ENCODE measurements at places on chromosomes 12 and 14.

GRCh38 chr14:68941820-68942219 is 37.3 kb downstream of the ACTN1 start:
- no peak for DNase-seq

DNA sequence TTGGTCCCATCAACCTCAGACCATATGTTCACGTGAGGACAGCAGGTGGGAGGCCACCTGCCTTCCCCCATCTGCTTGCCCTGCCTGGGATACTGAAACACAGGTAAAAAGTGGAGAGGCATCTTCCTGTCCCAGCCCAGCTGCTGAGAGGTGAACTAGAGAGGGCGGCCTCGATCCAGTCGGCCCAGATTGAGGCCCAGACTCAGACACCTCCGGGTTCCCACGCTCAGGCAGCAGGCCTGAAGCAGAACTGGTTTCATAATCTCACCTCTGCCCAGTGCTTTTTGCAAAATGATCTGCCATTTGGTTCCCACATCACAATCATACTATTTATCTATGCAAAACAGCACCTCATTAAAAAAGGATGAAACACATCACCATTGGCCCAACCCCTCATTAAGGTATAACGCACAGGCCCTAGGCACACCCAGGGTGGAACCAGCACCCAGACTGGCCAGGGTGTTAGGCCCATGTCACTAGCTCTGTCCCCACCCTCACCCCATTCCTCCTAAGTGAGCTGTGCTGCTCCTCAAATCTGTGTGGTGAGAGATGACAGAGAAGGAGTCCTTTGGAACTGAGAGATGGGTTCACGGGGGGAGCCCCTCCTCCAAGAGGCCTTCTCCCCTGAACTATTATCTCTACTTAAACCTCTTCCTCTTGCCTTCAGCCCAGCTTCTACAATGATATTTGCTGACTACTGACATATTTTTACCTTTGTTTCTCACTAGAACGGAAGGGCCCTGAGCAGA is 81.1 kb downstream of the ZFP36L1 start:
- no peak for DNase-seq

DNA sequence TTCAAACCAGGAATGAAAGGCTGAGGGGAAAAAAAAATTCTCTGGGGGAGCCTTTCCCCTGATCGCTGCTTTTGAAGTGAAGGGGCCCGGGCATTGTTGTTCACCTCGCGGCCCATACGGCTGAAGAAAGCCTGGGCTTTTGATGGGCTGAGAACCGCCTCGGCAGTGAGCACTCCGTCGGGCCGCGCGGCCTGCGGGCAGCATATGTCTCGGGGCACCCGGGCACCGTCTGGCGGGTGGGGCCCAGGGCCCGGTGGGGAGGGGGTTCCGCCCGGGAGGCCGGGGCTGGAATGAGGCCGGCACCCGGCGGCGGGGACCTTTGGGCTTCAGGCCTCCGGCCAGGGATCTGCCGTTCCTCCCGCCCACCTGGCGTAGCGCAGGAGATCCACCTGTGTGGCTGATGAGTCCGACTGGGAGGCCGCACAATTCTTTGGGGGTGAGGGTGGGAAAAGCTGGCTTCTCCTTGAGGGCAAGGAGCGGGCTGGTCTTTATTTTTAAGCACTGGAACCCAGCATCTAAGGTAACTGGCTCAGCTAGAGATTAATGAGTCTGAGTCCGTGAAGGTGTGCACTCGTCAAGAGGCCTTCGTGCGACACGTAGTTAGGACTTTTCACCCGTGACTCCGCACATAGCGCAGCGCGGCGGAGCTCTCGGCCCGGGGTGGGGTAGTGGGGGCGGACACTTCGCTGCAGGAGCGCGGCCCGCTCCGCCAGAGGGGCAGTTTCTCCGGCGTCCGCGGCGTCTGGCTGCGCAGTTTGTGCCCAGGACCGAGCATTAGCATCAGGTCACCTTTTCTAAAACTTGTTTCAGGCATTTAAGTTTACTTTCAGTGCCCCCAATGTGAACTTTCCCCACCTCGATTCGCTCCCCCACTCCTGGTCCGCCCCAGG is 10.6 kb downstream of the FOXA1 start:
- DNase-seq: no peak

DNA sequence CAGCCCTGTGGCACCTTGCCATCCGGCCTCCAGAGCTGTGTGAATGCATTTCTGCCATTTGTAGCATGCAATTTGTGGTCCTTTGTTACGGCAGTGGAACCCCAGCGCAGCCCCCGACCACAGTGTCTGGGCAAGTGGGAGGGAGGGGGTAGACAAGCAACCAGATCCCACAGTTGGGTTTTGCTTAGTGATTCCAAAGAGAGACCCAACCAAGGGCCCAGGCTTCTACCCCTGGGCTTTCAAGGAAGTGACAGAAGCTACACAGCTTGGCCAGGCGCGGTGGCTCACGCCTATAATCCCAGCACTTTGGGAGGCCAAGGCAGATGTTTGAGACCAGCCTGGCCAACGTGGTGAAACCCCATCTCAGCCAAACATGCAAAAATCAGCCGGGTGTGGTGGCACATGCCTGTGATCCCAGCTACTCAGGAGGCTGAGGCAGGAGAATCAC is 17.8 kb downstream of the ZBTB42 start:
- no peak for DNase-seq

DNA sequence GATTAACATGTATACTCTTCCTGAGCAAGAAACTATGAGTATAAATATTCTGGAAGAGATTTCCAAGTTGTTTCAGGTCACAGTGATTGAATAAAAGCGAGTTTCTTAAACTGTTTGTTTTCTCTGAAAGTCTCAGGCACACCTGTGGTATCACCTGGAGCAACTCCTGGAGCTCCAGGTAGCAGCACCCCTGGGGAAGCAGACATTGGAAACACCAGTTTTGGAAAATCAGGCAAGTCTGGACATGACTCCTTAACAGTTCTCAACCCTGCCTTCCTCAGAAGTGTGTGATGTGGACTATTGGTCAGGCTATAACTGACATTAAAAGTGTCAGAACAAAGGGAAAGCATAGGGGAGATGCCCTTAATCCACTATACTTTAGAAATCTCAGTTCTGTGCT is 217.6 kb upstream of the CNTN1 start:
- DNase-seq: no peak

GRCh38 chr12:53222170-53222721 is 9.8 kb downstream of the RARG start:
- DNase-seq: no peak

DNA sequence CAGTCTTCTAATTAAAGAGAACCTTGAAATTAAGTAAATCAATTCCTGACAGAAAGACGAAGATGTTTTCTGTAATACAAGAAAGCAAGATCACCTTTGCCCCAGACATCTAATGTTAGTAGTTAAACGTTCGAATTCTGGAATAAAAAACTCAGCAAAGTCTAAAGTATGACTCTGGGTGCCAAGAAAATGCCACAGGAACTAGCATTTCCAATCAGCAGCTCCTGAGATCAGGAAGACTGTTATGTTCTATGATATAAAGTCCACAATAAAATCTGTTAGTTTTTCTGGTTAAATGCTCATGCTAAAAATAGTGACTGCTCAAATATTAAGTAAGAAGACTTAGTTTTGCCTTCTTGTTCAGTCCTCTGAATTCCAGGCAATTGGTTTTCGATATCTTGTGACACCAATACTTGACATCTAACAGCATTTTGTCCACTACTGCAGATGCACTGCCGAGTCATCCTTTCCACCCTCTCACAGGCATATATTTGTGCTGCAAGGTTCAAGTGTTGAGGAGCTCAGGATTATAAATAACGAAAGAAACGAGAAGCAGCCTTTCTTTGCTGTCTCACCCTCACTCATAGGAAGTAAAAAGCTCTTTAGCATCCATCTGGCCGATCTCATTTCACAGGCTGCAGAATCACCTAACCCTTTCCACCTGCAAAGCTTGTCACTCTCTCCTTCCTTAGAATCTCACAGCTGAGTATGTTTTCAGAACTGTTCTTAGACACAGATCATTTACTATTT is 32.0 kb downstream of the SSH1 start:
- no peak for DNase-seq

- DNase-seq: no peak
Observed at GRCh38 chr14:92565718-92566115, 52.1 kb downstream of the RIN3 start.

- no peak for DNase-seq
Observed at GRCh38 chr14:56555921-56556570, 23.6 kb upstream of the TMEM260 start.

DNA sequence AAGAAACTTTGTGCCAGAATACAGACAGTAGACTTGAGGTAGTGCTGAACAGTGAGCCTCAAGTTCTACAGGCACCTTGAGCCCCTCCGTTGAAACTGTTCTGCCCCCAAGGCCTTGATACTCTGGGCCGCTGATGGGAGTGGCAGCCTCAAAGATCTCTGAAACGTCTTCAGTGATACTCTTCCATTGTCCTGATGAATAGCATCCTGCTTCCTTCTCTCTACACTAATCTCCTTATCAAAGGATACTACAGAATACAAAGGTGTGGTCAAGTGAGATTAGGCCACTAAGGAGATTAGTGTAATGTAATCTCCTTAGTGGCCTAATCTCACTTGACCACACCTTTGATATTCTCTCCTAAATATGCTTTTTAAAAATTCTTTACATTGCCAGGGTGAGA is 419.8 kb upstream of the SEL1L start:
- no peak for DNase-seq

- DNase-seq: no peak
Observed at GRCh38 chr12:95136598-95136997, 63.2 kb upstream of the NR2C1 start.

DNA sequence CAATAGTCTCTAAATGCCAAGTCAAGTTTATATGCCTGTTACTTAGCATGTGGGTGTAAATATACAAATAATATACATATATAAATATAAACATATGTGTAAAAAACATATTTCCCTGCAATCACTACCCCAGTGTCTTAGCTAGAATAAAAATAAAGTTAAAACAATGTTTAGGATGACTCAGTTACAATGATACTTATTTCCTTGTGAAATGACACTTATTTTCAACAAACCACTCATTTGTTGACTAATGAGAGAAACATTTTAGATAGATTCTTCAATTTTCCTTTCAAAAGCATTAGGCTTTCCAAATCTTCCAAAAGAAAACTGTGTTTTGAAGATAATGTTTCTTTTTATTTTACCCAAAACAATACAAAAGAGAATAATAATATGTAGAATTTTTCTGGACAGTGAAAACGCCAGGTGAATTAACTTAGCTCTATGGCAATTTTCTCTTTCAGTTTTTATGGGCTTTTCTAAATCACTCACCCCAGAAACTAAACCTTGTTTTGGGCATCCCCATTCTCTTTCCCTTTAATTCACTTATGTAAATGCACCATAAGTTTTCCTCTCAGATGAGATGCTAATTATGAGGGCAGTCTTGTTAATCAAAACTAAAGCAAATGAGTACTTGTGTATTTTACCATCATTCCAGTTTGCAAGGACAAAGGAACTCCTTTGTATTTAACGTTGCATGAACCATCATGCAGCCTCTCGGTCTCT is 465.9 kb downstream of the BCAT1 start:
- DNase-seq: no peak

DNA sequence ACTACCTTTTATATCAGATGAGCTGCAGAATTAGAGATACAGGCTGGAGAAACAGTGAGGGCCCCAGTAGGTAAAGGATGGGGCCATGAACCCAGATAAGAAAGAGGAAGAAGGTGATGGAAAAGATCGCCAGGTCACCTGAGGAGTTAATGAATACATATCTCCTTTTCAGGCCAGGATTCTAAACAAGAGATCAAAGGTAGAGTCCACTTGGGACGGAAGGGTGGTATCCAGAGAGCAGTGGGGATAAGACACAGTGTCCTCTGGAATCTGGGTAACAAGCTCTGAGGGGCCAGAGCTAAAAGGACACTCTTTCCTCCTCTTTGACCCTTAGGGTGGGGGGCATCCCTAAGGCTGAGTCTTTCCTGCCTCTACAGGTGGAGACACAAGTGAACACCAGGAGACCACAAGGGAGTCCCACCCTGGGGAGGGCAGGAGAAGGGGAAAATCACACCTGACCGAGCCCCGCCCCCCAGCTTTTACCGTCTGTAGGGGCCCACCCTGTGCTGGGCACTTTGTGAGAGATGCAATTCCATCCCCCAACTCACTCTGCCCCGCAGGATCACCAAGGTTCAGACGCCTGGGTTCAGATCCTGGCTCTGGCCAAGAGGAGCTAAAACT is 27.3 kb downstream of the SERPINA1 start:
- no peak for DNase-seq

GRCh38 chr12:108720757-108721514 is 10.4 kb downstream of the CORO1C start:
- no peak for DNase-seq

DNA sequence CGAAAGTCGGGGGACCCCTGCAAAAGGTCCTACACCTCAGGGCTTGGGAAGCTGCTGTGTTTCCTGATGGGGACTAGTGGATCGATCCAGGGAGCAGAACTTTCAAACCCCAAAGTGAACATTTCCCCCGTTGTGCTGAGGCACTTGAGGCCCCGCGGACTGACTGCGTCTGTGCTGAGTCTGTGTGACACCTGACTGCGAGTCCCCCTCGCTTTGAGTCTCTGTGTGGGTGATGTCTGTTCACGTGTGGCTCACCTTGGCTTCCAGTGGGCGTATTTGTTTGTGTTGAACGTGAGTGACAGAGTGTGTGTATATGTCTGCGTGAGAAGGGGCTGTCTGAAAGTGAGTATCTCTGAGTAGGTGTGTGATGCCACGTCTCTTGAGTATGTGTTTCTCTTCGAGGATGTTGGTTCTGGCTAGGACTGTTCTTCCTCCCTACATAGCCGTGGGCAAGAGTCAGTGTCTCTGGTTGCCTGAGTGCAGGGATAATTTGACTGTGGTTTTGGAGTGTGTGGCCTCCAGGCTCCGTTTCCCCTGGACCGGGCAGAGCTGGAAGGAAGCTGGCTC is 1.3 kb downstream of the TEAD4 start:
- DNase-seq: no peak

DNA sequence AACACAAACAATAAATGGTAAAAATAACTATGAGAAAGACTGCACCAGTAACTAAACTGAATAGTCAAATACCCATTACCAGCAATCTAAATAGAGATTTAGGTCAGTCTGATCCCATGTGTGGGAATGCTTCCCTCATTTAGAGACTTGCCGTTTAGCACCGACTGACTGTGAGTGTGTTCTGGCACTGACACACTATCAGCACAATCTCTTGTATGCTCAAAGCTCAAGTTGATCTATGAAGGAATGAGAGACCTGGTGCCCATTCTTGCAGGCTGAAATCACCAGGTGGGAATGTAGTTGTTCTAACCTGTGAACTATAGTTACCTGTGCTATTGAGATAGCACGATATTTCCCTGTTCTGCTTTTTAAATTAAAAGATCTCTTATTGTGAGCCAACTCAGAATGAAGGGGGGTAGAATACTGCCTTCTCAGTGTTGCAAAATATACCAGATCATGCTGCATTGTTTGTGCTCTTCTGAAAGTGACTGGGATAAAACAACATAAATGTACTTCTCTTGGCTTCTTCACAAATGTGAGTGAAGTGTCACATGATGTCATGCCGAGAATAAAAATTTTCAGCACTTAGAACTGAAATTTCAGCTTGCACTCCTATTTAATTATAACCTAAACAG is 99.6 kb downstream of the LIN7A start:
- no peak for DNase-seq
